T-helper 17 cell (primary cell): ENCODE measurements at places on chromosomes 6 and 20.

- no peak for DNase-seq
Observed at GRCh38 chr6:3509336-3509735, 52.5 kb upstream of the SLC22A23 start.

DNA sequence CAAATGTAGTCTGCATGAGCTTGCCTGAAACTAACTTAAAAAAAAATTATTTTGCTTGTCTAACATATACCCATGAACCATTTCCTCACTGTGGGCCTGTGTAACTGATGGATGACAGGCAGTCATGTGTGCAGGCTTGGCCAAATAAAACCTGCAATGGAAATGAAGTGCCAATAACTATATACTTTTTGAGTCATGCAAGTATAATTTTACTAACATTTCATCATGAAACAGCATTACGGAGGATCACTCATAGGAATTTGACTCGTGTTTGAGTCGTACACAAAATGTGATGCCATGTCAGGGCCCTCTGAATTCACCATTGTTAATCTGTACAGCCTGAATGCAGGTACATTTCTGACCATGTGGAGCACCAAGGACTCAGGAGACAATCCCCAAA is 46.6 kb downstream of the HDDC2 start:
- DNase-seq, result no peak

DNA sequence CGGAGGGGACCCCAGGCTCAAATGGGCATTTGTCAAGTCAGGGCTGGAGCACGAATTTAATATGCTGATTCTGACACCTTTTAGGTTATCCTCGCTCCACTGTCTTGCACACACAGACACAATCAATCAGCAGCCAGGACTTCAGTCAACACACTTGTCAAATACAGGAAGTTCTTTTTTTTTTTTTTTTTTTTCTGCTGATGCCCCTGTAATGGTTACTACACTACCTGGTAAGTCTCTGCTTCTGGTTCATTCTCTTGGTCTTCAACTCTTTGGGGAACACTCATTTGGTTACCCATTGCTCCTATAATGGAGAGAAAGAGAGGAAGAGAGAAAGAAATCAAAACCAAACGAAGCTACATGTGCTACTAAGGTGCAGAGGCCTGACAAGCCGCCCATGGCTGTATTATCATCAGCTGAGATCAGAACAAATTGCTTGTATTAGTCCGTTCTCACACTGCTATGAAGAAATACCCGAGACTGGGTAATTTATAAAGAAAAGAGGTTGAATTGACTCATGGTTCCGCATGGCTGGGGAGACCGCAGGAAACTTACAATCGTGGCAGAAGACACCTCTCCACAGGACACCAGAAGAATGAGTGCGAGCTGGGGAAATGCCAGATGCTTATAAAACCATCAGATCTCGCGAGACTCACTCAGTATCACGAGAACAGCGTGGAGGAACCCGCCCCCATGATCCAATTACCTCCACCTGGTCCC is 11.8 kb downstream of the BCAS1 start:
- no peak for DNase-seq

GRCh38 chr6:161561908-161562307 is 288.0 kb upstream of the AGPAT4 start:
- DNase-seq, result no peak
